ENCODE measurements at places on chromosomes 12 and 14.

GRCh38 chr12:2543801-2544200 is 251.0 kb upstream of the FKBP4 start:
- DNase-seq, result no peak

- DNase-seq, result no peak
These were observed 429.4 kb downstream of the ZFP36L1 start for GRCh38 chr14:68363466-68363842.

DNA sequence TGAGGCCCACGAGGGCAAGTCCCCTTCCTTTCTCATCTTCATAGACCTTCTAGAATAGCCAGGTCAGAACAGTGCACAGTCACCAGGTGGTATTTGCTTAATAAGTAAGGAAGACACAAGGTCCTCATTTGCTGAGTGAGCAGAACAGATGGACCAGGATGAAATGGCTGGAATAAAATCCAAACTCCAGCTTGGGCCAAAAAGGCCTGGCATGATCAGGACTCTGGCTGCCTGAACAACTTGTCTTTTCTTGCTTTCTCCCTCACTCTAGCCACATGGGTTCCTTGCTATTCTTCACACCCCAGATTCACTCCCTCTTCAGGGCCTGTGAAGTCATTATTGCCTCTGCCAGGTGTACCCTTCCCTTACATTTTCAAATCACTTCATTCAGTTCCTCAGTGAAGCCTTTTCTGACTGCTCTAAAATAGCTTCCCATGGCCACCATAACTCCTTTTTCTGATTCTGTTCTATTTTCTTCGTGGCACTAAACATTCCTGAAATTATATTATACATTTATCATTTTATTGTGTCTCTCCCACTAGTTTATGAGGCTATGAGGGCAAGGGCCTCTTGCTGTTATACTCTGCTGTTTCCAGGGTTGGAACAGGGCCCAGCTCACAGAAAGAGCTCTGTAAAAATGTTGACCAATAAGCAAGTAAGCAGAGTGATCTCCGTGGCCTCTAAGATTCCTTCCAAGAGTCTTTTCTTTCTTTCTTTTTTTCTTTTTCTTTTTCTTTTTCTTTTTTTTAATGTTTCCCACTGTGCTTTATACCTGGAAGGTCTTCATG is 150.8 kb downstream of the TTC8 start:
- no peak for DNase-seq

DNA sequence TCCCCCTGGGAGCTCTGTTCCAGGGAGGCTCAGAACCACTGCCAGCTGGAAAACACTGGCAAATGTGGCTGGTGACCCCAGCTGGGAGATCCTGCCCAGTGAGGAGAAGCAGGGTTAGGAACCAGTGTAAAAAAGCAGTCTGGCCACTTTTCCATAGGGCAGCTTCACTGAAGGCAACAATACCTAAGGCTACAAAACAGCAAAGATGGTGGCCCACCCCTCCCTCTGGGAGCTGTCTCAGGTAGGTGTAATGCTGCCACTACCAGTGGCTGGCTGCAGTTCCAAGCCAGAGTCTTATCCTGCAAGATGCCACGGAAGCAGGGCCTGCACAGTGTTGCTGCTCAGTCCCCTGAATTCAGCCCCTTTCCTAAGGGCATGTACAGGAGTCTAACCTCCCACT is 50.6 kb upstream of the ANO6 start:
- DNase-seq, result no peak

- DNase-seq, result peak; percentile 5
These were observed 109.4 kb upstream of the HIF1A start for GRCh38 chr14:61585598-61586543.

DNA sequence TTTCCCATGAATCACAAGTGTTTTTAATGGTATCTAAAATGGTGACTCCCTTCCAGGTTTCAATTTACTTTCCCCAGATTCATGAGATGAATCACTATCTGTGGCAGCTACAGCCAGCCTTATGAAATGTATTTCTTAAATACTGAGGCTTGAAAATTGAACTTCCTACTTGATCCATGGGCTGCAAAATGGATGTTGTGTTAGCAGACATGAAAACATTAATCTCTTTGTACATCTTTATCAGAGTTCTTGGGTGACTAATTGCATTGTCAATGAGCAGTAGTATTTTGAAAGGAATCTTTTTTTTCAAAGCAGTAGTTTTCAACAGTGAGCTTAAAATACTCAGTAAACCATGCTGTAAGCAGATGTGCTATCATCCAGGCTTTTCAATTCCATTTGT is 250.8 kb downstream of the SLC6A15 start:
- no peak for DNase-seq

- no peak for DNase-seq
These were observed 448.8 kb downstream of the FLRT2 start for GRCh38 chr14:85978582-85979250.

GRCh38 chr14:99729991-99730875 is 46.1 kb downstream of the CYP46A1 start:
- peak; percentile 91 for DNase-seq

- DNase-seq, result no peak
These were observed 7.7 kb downstream of the GATC start for GRCh38 chr12:120453977-120454376.

GRCh38 chr14:101503431-101504095 is 57.7 kb upstream of the DIO3 start:
- peak; percentile 78 for DNase-seq

DNA sequence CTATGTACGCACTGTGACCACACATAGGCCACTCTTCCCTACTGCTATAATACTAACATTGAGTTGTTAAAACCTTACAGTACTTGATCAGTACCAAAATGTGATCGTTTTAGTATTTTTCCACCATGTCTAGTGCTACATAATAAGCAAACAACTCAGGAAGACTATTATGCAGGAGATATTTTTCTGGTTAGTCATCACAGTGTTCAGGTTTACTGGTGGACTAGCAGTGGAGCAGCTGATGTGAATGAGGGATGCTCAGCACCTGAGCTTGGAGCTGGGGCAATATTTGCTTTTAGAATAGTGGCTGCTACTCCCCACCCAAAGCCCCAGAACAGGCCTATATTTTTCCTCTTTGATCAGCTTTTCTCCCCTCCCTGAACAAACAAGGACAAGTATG is 513.1 kb downstream of the KCNH5 start:
- DNase-seq, result no peak

DNA sequence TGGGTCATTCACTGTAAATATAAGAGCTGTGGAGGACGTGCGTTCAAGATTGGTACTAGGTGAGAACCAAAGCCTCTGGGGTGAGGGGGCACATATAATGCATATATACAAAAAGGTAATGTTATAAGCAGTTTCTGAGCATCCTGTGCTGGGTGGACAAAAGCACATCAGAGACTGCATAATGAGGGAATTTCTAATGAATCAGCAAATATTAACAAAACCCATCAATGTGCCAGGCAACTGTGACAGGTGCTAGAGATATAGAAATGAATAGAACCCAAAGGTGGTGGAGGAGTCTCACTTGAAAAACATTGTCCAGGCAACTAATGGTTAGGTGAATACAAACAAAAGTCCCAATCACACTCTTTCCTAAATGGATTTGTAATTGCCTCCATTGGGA is 74.7 kb downstream of the GPR65 start:
- no peak for DNase-seq

DNA sequence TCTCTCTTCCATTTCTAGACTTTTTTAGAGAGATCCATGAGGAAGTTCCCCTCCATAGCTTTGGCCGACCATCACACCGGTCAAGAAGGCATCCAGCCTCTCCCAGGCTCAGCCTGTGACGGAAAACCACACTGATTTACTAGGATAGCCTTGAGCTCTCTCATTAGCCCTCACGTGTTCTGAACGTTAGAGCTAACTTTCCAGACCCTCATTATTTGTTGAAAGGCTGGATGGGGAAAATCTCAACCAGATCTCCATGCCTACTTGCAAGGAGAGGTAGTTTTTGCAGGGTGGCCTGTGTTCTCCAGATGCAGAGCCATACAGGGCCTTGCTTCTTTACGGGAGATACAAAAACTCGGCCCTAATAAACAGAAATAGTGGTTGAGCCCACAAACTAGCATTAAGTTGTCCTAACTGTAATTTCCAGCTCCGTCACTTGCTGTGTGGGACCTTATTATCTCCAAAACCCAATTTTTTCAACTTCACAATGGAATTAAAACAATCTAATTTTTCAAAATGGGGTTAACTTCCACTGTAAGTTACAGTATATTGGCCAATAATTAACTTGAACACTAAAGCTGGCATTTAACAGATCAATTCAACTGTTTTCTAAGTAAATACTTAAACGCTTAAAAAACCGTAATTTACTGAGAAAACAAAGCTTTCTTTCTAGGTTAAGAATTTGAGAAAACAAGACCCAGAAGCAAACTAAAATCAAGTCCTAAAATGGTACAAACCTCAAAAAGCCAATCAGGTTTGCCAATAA is 65.3 kb downstream of the KLHL28 start:
- no peak for DNase-seq

DNA sequence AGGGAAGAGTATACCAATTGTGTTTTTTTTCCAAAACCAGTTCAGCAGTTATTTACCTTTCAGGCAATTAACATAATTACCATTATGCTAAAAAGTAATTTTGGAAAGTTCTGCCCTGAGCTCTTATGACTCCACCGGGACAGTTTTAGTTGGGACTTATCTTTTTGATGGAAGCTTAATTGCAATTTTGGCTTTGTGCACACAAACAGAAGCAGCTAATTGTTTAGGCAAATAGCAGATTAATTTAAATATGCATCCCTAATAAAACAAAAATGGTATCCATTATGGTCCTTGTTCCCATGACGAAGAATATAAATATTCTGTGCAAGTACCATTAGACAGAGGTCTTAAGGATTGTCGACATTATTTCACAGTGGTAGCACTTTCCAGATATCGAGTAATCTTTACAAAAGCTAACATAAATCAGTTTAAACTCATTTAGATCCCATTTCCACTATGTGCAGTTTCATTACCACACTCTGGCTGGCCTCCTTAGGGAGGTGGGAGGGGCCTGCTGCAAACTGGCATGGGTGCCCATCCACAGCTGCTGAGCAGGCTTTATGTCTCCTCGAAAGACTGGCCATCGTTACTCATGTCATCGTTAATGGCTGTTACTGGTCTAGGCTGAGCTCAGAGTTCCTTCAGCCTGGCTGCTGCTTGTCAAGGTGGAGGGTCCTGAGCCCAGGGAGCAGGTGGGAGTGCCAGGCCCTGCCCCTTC is 68.2 kb downstream of the FBXW8 start:
- DNase-seq, result no peak

DNA sequence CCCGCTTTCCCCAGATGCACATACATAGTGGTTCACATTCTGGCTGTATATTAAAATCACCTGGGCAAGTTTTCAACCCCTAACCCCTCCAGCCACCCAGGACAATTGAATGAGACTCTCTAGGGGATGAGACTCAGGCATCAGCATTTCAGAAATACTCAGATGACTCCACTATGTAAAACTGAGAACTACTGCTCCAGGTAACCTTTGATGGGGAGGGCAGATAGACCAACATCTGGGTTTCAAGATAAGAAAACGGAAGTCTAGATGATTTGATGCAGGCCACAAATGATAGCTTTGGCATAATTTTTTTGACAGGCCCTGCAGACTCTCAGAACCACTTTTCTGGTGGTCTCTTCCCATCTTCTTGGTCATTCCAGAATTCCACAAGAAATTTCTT is 341.1 kb downstream of the EMP1 start:
- no peak for DNase-seq

DNA sequence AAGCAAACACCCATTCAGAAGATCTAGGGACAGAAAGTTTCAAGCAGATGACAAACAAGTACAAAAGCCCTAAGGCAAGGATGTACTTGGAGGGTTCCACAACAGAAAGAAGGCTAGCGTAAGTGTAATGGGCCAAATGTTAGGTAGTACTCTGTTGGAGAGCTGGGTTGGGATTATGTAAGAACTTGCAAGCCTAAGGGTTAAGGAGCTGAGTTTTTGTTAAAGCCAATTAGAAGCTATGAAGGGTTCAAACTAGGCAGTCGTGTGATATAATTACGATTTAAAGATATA is 41.4 kb downstream of the HECTD1 start:
- no peak for DNase-seq

- no peak for DNase-seq
These were observed 16.5 kb downstream of the CORO1C start for GRCh38 chr12:108714866-108715265.

DNA sequence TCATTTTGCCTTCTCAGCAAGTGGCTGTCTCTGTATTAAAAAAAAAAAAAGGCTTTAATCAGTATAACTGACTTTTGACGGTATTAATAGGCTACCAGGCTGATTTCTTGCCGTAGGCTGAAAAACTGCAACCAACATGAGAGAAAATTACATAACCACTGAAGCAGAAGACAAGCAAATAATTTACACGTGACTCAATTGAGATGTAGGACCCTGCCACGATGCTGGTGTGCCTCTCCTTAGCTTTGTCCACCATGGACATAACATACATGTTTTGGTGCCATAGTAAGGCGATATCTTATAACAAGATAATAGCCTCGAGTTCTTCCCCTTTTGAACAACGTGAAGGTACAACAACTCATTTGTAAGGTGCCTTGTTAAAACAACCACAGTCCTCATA is 88.7 kb upstream of the GRIP1 start:
- DNase-seq, result no peak

- DNase-seq, result peak; percentile 98
These were observed 411 bp upstream of the NCOR2 start for GRCh38 chr12:124567673-124568373.

DNA sequence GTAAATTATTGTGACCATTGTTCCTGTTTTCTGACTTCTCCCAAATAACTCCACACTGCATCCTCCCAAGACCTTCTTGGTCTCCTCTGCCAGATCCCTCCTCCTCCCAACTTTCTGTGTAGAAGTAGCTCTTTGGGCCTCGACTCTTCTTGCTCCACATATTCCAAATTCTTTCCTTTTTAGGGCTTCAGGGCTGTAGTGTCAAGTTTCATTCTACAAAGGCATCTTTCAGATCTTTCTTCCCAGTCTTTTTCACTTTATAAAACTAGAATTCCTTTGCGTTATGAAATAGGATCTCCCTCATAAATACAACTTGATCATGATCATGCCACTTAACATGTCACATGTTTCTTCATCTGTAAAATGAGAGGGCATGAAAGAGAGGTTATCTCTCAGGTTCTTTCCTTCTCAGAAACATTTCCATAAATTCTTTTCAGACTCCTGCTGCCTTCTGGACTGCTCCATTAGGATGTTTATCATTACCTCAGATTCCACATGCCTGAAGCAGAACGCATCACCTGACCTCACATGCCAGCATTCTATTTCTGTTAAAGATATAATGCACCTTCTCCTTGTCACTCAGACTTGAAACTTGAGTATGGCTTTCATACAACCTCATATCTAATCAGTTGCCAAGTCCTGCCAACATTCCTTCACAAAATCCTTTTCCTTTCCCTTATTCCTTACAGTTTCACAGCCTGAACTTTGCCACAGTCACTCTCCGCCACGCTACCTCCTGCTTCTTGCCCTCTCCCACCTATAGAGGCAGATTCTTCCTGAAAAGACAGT is 8.5 kb downstream of the SLC38A1 start:
- no peak for DNase-seq

- DNase-seq, result no peak
These were observed 54.2 kb downstream of the CKAP4 start for GRCh38 chr12:106193394-106194215.

Data from lower leg skin (tissue), 4 donors.